AML-193 (cell line): ENCODE measurements at places on chromosomes 6 and 20.

GRCh38 chr6:145749632-145750031, 14.3 kb upstream of the EPM2A start:
- DNase-seq, result peak; percentile 54

DNA sequence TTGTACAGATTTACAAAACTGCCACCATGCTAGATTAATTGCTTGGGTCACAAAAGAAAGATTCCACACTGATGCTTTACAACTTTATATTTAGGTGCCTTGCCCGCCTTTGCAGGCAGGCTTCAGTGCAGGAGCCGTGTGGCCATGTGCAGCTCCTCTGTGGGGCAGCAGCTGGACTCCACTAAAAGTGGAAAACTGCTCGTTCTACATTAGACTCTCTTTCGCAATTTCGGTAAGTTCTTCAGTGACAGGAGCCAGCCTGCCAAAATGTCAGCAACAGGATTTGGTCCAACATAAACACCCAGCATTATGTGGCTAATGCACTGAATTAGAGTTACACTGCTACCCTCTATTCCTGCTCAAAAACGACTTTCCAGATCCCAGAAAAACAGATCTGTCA, 174.4 kb upstream of the KCNK16 start:
- DNase-seq, result no peak

- no peak for DNase-seq
Measured at GRCh38 chr6:161366301-161366923, 92.6 kb upstream of the AGPAT4 start.

DNA sequence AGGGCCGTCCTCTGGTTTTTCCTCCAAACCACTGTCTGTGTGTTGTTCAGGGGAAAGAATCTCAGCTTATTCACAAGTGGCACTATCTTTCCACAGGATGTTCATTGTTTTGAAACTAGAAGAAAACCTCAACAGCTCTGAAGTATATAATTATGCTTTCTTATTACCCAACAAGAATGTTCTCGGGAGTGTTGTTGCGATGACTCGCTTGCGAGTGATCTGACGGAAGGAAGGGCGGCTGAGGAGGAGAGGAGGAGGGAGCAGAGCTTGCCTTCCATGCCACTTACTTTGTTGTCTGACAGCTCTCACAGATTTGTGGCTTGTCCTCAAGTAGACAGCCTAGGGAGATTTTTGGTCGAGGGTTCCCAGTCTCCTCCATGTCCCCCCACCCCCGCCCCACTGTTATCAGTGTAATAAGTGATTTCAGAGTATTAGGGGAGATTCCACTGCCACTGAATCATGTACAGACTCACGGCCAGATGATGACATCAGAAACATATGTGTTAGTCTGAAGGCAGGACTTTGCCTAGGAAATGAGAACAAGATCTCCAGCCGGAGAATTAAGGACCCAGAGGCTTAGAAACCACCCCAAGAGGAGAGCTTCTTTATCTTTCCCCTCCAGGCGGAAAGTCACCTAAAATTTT, 80.7 kb upstream of the CCN6 start:
- peak; percentile 61 for DNase-seq

- DNase-seq, result no peak
Measured at GRCh38 chr6:42392833-42393232, 58.9 kb downstream of the TRERF1 start.

DNA sequence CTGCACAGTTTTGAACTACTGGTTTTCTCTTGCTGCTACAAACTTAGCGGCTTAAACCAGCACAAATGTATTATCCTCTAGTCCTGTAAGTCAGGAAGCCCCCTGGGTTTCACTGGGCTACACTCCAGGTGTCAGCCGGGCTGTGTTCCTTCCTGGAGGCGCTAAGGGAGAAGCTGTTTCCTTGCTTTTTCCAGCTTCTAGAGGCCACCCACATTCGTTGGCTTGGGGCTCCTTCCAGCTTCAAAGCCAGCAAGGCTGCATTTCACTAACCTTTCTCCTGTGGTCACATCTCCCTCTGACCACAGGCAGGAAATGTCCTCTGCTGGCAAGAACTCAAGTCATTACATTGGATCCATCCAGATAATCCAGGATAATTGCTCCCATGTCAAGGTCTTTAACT, 350.6 kb upstream of the PLCB4 start:
- DNase-seq, result no peak

DNA sequence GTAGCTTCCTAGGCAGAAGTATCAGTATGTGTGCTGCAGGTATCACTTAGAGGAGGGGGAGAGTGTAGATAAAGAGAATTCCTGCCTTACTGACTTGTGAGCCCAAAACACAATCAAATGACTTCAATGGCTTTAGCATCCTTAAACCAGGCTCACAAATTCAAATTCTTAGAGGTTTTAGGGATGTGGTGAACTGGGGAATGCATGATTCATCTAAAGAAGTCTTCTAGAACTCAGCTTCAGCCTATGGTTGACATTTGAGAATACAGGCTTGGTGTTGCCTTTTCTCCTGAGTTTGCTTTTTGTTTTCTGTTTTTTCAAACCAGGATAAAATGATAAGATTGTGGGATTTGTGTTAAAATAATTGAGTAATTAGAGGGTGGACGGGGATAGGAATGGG, 14.4 kb downstream of the SNRPC start:
- DNase-seq, result no peak

- no peak for DNase-seq
Measured at GRCh38 chr6:48961781-48962415, 501.2 kb downstream of the MMUT start.

- no peak for DNase-seq
Measured at GRCh38 chr20:8223091-8223870, 91.2 kb downstream of the PLCB1 start.

DNA sequence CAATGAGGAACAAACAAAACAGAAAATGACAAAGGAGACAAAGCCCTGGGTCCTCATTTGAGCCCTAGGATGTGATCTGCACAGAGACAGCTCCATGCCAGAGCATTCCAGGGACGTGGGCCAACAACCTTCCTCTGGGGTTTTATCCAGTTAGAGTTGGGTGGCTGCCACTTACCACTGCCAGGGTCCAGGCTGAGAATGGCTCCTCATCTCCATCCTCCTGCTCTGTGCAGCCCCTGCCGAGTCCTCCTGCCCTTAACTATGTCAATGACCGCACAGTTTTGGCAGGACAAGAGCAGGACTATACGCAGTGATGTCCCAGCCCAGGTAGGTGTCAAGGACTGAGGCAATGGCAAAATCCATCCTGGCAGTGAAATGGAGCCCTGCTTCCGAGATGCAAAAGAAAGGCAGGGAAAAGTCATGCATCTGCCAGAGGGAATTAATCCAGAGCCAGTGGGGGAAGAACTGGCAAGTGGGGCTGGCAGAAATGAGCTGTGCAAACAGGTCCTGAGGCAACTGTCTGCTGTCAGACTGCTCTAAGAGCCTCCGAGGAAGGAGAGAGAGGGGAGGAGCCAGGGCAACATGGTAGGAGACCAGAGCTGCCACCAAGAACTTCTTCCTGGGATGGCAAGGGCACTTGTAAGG, 449.4 kb downstream of the PTPRT start:
- DNase-seq, result no peak

DNA sequence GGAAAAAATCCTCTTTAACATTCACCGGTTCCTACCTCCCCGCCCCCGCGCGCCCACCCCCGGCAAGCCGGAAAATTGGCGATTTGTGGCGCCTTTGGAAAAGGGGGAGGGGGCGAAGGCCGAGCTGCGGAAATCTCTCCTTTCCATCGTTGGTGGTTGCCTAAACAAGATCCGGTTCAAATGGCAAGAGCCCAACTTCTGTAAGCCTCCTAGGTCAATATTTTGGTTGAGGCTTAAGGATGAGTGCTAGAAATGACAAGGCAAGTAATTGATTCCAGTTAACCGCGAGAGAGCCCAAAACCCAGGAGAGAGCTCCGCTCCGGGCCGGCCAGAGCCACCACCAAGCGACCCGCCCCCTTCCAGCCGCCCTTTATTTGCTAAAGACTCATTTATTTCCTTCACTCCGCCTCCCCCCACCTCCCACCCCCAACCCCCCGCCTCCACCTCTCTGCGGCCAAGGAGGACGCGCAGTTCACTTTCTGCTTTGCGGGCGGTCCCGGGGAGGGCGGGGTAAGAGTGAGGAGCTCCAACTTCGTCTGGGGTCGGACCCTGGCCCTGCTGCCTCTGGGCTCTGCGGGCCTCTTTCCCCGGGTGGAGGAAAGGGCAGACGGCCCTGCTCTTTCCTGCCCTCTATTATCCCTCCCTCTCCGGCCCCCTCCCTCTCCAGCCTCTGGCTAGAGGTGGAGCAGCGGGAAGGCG, 838 bp upstream of the NKX2-2 start:
- DNase-seq, result no peak

GRCh38 chr6:54491431-54491830, 183.2 kb downstream of the TINAG start:
- no peak for DNase-seq

DNA sequence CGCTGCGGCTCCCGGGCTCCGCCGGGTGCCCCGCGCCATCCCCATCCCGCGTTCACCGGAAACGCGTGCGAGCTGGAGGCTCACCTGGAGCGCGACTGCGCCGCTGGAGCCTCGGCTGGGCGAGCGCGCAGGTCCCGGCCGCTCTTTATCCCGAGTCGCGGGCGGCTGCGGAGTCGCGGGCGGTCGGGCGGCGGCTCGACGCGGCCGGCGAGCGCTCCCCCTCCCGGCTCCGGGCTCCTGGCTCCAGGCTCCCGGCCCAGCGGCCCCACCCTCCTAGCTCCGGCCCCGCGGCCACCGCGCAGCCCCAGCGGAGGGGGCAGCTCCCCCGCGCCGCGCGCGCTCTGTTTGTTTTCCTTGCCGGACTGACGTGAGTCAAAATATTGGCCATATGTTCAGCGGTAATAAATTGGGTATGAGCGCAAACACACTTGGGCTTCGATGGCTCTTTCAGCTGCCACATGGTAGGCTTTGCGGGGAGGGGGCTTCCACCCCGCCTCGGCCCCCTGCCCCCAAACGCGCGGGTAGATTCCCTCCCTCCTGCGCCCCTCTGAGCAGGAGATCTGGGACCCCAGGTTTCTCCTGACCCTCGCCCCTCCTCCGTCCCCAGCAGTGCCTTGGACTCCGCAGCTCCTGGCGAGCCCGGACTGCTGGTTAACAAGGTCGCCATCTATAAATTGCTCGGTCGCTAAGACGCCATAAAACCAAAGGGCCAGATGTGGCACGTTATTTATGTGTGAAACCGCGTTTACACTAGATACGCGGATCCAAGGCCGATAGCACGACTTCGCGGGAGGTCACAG, 8.8 kb upstream of the NKX2-2 start:
- no peak for DNase-seq

DNA sequence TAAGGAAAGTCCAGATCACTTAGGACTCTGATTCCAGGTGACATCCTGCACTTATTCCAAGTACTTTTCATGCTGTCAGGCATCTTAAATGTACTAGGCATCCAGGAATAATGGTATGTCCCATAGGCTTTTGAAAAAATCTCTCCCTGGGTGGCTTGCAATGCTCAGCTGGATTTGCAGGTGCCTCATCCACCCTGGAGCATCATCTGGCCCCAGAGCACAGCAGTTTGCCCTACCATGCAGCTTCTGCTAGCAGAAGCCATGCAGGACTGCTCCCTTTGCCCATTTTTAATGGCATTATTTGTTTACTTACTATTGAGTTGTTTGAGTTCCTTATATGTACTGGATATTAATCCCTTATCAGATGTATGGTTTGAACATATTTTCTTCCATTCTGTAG, 45.2 kb downstream of the DZANK1 start:
- DNase-seq, result no peak

GRCh38 chr6:151948002-151948743, 140.7 kb downstream of the ESR1 start:
- peak; percentile 90 for DNase-seq

DNA sequence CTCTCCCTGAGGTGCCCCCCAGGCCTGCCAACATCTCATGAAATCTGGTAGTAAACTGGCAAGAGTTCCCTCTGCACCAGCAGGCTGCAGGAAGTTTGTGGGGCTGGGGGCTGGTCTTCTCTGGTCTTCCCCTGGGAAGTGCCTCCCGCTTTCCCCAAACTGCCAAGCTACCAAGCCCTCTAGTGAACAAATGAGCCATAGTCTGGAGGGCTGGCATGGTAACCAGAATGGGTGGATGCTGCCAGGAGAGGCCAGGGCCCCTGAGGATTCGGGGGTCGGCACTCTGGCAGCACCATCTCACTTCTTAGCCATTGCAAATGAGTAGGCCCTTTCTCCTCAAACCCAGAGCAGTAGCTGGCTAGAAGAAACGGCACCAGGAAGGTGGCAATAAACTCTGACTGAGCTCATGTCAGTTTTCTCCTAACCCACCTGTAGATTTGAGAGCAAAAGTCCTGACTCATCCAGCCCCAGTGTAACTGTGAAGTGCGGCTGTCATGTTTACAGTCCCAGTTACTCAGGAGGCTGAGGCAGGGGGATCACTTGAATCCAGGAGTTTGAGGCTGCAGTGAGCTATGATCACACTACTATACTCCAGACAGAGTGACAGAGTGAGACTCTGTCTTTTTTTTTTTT, 35.9 kb downstream of the ZC3H12D start:
- DNase-seq, result no peak

- no peak for DNase-seq
Measured at GRCh38 chr6:154170106-154170505, 131.1 kb downstream of the OPRM1 start.

DNA sequence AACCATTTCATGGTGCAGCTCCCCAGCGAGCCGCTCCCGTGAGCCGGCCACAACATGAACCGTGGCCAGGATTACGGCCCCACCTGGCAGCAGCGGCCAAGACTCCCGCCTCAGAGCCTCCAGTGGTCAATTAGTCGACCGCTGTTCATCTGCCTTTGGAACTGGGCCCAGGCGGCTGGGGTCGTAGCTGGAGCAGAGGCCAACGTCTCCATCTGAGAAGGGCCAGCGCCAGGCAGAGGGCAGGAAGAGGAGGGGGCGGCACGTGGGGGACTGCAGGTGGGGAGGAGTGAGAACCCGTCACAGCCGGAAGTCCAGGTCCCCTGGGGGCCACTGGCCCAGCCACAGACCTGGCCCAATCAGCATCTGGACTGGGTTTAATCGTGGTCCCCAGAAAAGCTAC, 184.3 kb downstream of the TAF4 start:
- DNase-seq, result no peak

DNA sequence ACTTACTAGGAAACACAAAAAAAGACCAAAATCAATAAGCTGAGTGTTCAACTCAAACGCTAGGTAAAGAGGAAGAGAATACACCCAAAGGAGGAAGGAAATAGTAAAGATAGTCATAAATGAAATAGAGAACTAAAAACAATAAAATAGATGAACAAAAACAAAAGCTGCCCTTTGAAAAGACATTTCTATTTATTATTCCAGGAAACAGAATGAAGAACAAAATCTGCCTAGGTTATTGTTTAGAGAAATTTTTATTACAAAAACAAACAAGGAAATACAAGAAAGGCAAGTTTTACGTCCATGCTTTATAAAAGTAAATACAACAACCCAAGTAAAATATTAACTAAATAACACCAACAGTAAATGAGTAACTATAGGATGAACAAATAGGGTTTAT, 20.1 kb downstream of the HLA-DMB start:
- peak; percentile 48 for DNase-seq

DNA sequence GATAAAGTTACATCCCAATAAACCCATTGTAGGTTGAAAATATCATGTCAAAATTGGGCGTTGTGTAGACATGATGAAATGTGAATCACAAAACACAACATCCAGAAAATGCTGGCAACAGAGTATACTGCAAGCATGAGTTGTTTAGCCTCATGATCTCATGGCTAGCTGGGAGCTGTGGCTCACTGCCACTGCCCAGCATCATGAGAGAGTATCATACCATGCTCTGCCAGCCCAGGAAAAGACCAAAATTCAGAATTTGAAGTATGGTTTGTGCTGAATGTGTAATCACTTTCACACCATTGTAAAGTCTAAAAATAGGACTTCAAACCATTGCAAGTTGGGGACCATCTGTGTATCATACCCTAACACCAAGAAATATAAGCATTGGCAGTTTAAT, 45.2 kb upstream of the SMAP1 start:
- no peak for DNase-seq

GRCh38 chr6:138803331-138803730, 7.4 kb downstream of the ECT2L start:
- no peak for DNase-seq
